NCI-H460 (cell line): ENCODE measurements at places on chromosomes 7 and 10. TPM values are rescaled to one million over a fixed set of nuclear protein-coding genes. Genes with fewer than 3 reads are reported as not detected.

The SNCG gene
- 14.6 and 18.9 TPM in 2 replicates for total RNA-seq

The NUTM2E gene
- not detected in 2 replicates for total RNA-seq

The MPP7 gene
- 0.20 and 0.38 TPM in 2 replicates for total RNA-seq

The PGAM2 gene
- not detected in 2 replicates for total RNA-seq

The TBXAS1 gene
- 3.7 and 4.0 TPM in 2 replicates for total RNA-seq

The EN2 gene
- 0.75 and 0.84 TPM in 2 replicates for total RNA-seq

The AZGP1 gene
- total RNA-seq, result not detected in 2 replicates

The C10orf62 gene
- total RNA-seq, result 0.12 TPM in 1 of 2 replicates, not detected in the other

The NRG3 gene
- total RNA-seq, result not detected in 2 replicates

The INTS1 gene
- 43.1 and 48.7 TPM in 2 replicates for total RNA-seq

The FAS gene
- 16.2 and 20.3 TPM in 2 replicates for total RNA-seq

The EBF3 gene
- total RNA-seq, result not detected in 2 replicates

The CPED1 gene
- 14.8 and 17.0 TPM in 2 replicates for total RNA-seq

The LRRC17 gene
- 0.30 TPM in 1 of 2 replicates, not detected in the other for total RNA-seq

The PCLO gene
- 0.17 and 1.5 TPM in 2 replicates for total RNA-seq

The CPEB3 gene
- 3.4 and 3.5 TPM in 2 replicates for total RNA-seq

The MRLN gene
- total RNA-seq, result not detected in 2 replicates

The EPHA1 gene
- not detected in 2 replicates for total RNA-seq

The FAM185A gene
- total RNA-seq, result 7.4 and 7.9 TPM in 2 replicates

The GPR15LG gene
- total RNA-seq, result not detected in 2 replicates

The AGAP9 gene
- 3.6 and 6.1 TPM in 2 replicates for total RNA-seq

The OIT3 gene
- total RNA-seq, result not detected in 2 replicates

The NEBL gene
- total RNA-seq, result 11.4 and 13.0 TPM in 2 replicates

The ATP6V0E2 gene
- 20.0 and 28.4 TPM in 2 replicates for total RNA-seq

The MYPN gene
- total RNA-seq, result 5.4 and 6.2 TPM in 2 replicates

The LIPK gene
- not detected in 2 replicates for total RNA-seq

The CHCHD1 gene
- total RNA-seq, result 53.9 and 60.7 TPM in 2 replicates

The ITPRID1 gene
- not detected in 2 replicates for total RNA-seq
